Transverse colon (tissue), 4 donors: ENCODE measurements at places on chromosomes 6 and 20. TPM values are rescaled to one million over a fixed set of nuclear protein-coding genes. Genes with fewer than 3 reads are reported as not detected.
A peak's percentile ranks its signal among the peaks of the same experiment; 100 is the strongest.

NKAPL gene
- total RNA-seq: 7.9 TPM

HRH3 gene
- total RNA-seq: not detected

GRCh38 chr6:139126255-139126654 is 8.6 kb upstream of the HECA start:
- DNase-seq: no peak

DNA sequence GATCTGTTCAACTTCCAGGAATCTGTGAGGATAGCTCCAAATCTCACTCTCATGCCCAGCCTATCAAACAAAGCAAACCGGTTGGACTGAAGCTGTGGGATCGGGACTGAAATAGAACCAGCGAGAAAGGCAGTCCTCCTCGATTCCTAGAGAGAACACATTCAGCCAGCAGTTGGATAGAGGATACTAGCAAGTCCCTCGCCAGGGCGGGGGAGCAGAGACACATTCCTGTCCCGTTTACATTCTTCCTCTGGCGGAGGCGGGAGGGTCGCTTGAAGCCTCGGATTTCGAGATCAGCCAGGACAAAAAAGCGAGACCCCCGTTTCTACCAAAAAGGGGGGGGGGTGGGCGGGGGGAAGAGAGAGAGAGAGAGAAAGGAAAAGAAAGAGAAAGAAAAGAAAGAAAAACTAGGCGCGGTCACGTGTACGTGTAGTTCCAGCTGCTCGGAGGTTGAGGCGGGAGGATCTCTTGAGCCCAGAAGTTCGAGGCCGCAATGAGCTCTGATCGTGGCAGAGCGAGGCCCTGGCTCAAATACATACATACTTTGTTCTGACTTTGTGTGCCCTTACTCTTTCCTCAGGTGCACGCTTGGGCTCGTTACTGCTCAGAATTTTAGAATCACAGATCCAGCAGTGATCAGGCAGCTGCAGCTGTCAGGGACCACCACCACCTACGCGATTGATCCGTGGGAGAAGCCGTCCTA is 19.5 kb downstream of the ZNF311 start:
- DNase-seq: peak; percentile 86

DEFB132 gene
- not detected for total RNA-seq

DNA sequence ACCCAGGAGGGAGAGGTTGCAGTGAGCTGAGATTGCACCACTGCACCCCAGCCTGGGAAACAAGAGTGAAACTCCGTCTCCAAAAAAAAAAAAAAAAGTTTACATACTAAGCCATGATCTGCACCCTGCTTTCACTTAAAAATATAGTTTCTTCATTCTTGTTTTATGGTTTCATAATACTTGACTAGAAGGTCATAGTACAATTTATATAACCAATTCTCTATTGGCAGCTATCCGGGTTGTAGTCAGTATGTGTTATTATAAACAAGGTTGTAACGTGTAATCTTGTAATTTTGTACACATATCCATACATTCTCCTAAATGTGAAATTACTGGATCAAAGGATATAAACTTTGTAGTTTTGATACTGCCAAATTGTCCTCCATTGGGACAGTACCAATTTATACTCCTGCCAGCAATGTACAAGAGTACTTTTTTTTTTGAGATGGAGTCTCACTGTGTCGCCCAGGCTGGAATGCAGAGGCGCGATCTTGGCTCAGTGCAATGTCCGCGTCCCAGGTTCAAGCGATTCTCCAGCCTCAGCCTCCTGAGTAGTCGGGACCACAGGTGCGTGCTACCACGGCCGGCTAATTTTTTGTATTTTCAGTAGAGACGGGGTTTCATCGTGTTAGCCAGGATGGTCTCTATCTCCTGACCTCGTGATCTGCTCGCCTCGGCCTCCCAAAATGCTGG is 144.8 kb downstream of the GJA10 start:
- DNase-seq: peak; percentile 28

- DNase-seq: peak; percentile 42
Measured at GRCh38 chr6:41546866-41547798, 951 bp downstream of the FOXP4 start.

CAGE1 gene
- not detected for total RNA-seq

RAB44 gene
- total RNA-seq: 0.60 TPM

- no peak for DNase-seq
Measured at GRCh38 chr20:45247865-45248264, 6.5 kb downstream of the SLPI start.

ARMH2 gene
- total RNA-seq: not detected

DNA sequence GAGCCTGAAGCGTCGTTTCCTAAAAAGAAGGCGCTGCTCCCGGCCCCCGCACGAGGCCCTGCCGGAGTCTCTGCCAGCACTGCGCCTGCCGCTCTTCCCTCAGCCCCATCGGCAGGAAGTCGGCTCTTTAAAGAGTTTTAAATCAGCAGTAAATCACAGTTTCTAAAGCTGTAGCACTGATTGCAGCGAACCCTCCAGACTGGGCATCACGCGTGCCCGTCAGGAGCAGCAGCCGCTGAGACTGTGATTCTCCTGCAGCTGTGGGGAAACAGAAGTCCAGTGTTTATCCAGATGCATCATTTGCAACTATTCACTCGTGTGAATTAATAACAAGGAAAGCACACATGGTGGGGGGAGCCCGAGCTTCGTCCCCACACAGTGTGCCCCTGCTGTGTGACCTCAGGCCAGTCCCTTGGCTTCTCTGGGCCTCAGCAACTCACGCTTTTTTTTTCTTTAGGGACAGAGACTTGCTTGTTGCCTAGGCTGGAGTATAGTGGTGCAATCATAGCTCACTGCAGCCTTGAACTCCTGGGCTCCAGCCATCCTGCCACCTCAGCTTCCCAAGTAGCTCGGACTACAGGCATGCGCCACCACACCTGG is 28.3 kb downstream of the DLL1 start:
- no peak for DNase-seq

DNA sequence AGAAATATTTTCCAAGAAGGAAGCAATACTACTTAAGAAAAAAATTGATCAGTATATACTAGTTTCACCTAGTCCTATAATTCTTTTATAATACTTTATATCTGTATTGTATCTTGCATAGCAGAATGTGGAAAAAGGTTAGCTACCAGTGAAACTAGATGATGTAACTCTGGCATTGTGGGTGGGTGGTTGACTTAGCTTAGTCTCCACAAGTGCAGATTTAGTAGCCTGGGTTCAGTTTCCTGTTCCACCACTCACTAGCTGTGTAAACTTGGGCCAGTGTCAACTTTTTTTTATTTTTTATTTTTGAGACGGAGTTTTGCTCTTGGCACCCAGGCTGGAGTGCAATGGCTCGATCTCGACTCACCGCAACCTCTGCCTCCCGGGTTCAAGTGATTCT is 2.0 kb downstream of the MUC21 start:
- DNase-seq: no peak

DNA sequence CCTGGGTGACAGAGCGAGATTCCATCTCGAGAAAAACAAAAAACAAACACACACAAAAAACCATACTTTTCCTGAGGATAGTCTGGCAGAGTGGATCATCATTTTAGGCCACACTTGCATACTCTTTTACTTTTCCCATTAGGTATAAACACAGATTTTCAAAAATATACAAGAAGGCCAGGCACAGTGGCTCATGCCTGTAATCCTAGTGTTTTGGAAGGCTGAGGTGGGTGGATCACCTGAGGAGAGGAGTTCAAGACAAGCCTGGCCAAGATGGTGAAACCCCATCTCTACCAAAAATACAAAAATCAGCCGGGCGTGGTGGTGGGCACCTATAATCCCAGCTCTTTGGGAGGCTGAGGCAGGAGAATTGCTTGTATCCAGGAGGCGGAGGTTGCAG is 85.5 kb downstream of the ARHGAP18 start:
- no peak for DNase-seq

DNA sequence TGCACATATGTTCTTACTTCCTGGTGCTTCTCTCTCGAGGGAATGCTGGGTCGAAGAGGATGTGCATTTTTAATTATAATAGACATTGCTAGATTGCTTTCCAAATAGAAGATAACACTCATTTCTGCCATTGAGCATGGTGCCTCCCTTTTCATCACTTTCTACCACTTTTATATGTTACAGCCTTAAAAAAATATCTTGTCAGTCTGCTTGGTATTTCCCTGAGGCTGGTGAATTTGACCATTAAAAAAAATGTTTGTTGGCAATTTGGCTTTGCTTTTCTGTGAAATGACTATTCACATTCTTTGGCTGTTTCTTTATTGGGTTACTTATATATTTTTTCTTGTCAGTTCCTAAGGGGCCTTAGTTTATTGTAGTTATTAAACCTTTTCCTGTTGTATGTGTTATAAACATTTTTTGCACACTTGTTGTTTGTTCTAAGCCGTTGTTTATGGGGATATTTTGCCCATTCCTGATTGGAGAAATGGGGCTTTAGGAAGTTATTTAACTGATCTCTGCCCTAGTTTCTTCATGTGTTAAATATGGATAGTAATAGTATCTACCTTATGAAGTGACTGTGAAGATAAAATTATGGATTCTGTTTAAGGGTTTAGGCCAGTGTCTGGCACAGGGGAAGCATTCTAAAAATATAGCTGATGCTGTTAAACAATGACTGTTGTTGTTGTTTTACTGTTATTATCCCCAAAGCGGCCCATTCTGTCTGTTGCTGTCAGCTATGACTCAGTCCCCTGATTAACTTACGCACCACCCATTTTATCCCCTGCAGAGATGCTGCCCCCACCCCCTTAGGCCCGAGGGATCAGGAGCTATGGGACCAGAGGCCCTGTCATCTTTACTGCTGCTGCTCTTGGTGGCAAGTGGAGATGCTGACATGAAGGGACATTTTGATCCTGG is 3.8 kb downstream of the DDR1 start:
- no peak for DNase-seq

GRCh38 chr20:50335105-50335504 is 144.5 kb downstream of the CEBPB start:
- DNase-seq: no peak

DNA sequence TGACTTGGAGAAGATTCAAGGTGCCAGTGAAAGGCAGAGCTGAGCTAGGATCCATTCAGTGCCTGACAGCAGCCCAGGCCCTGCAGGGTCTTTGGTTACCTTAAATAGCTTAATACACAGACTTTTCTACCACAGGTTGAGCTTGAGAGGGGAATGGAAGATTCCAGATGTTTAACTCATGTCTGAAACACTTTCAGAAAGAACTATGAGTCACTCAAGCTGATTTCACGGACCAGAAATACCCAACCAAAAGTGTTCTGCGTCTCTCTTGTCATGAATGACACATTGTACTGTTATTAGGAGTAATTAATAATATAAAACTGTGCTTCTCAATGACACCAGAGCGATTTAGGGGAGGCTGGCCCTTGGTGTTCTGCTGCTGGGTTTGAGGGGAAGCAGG is 6.4 kb upstream of the PMEPA1 start:
- DNase-seq: no peak

DNA sequence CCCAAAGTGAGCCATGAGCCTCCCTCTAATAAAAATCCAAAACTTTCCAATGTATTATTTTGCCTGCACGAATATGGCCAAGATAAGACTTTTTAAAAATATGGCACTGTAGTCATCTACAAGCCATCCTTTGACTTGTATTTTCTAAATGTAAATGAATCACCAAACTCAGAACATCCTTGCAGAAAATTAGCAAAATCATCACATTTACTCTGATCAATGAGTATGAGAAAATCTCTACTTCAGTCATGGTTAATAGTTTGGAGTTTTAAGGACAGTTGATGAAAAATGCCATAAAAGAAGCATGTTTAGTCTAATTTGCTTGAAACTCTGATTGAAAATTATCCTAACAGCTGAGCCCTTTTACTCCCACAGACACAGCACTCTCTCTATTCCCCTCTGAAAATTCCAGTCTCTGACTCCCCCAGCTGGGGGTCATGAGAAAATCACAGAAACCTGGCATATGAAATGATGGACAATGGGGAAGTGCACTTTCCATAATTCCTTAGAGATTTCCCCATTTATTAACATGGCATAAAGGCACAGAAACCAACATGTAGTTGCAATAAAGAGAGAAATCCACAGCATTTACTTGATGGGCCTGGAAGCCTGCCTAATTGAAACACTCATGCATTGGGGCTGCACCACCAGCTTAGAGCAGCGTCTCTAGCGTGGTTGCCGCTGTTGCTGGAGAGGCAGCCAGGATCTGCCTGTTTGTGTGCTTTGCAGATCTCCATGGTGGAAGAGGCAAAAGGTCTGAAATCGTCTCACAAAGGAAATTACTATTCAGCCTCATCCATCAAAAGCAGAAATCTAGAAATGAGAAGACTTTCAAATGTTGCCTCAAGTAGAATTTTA is 214.0 kb downstream of the WDR27 start:
- no peak for DNase-seq

GRCh38 chr20:48620507-48621375 is 207.1 kb downstream of the PREX1 start:
- DNase-seq: peak; percentile 92

DNA sequence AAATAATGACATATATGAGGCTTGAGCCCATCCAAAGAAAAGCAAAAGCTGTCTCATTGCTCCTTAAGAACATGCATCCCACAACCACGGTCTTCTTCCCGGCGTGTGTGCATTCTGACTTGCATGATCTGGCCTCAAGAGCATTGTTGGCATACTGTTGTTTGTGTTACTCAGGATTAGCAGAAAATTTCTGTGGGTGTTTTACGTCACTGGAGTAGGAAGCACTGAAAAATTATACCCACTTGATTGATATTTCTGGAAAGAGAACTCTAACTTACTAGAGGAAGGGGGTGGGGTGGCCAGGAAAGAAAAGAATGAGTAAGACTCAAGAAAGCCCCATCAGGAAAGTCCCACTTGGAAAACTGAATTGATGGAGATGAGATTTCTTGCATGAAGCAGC is 326.2 kb upstream of the PRDM1 start:
- DNase-seq: no peak

DNA sequence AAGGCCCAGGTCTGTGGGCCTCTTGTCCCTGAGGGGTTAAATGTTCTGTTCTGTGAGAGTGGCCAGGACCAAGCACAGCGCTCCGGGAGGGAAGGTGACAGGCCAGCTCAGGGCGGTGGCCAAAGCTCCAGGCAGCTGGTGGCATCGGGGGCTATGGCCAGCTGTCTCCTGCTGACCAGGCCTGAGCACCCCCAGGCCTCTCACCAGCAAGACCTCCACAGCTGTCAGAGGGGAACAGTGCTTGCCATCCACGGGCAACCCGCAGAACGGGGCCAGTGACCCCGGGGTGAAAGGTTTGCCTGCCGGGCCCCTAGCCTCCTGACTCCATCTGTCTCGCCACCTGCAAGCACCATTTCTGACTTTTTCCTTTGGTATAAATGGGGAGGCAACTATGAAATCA is 46.0 kb downstream of the EYA2 start:
- no peak for DNase-seq

GRCh38 chr6:8069151-8069550 is 5.0 kb upstream of the BLOC1S5 start:
- no peak for DNase-seq

LGSN gene
- not detected for total RNA-seq

DNA sequence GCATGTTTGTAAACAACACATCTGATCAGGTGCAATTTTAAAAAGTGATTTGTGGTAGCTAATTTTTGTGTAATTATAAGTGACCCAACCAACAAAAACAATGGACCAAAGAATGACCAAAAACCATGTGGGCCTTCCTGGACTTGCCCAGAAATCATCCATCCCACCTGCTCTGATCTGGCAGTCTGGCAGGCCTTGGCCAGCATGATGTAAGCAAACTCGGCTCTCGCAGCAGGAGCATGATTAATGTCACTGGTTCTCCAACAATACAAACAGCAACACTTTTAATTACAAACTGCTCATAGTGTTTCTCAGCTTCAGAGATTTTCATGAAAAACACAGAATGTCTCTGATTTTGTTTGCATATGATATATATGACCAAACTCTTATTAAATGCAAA is 16.1 kb downstream of the TP53INP2 start:
- no peak for DNase-seq

GRCh38 chr6:54243699-54244098 is 64.5 kb upstream of the TINAG start:
- DNase-seq: no peak

PERP gene
- 73.0 TPM for total RNA-seq

WFDC10B gene
- not detected for total RNA-seq
